ENCODE measurements at places on chromosomes 7 and 10.

DNA sequence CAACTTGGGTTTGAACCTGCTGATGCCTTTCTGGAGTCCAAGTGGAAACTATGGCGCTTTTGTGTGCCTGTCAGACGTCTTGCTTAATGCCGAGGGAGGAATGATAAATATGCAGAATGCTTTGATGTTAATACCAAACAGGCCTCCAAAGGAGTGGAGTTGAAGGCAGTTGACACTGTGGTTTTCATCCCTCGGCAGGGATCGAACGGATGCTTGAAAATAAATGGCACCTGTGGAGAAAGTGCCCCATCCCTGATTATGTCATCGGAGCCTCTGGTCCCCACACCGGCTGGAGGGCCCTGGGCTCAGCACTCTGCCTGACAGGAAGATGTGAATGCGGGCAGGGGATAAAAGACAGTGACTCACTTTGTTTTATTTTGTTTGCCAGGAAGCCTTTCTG, 148.7 kb upstream of the GPR26 start:
- no peak for DNase-seq

DNA sequence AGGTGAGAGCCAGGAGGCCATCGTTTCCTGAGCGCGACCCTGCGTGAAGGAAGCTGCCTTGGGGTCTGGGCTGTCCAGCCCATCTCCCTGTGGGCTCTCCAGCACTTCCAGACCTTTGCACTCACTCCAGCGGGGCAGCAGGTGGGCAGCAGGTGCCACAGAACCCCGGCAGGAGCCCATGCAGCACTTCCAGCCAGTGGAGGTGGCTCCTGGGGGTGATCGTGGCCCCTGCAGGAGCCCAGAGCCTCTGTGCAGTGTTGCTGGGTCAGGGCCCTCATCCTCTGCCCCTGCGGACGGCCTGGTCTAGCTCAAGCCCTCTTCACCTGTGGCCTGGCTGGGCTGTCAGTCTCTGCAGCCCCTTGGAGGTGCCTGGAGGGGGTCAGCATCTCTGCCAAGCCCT, 59.9 kb downstream of the PWWP2B start:
- no peak for DNase-seq

- DNase-seq, result no peak
Measured at GRCh38 chr7:70738151-70738885, 393.6 kb upstream of the GALNT17 start.

- DNase-seq, result no peak
Measured at GRCh38 chr7:30805931-30806330, 34.7 kb downstream of the MINDY4 start.

DNA sequence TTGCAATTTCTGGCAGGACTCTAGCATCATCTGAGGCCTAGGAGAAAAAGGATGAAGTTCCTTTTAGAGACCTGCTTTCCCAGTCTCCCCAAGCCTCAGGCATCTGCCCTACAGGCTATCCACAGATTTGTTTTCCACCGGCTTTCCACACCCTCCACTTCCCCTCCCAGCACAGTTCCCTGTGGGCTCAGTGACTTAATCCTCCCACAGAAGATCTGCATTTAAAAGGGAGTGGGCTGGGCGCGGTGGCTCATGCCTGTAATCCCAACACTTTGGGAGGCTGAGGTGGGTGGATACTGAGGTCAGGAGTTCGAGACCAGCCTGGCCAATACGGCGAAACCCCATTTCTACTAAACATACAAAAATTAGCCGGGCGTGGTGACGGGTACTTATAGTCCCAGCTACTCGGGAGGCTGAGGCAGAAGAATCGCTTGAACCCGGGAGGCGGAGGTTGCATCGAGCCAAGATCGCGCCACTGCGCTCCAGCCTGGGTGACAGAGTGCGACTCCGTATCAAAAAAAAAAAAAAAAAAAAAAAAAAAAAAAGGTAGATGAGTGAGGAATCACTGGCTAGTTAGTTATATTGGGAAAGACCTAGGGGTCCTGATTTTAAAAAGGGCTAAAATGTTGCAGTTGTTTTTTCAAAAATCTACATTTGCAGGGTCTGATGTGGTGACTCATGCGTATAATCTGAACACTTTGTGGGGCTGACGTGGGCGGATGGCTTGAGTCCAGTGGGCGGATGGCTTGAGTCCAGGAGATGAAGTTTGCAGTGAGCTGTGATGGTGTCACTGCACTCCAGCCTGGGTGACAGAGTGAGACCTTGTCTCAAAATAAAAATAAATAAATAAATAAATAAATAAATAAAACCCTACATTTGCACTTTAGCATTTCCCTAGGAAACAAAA, 119.5 kb downstream of the BAMBI start:
- no peak for DNase-seq

DNA sequence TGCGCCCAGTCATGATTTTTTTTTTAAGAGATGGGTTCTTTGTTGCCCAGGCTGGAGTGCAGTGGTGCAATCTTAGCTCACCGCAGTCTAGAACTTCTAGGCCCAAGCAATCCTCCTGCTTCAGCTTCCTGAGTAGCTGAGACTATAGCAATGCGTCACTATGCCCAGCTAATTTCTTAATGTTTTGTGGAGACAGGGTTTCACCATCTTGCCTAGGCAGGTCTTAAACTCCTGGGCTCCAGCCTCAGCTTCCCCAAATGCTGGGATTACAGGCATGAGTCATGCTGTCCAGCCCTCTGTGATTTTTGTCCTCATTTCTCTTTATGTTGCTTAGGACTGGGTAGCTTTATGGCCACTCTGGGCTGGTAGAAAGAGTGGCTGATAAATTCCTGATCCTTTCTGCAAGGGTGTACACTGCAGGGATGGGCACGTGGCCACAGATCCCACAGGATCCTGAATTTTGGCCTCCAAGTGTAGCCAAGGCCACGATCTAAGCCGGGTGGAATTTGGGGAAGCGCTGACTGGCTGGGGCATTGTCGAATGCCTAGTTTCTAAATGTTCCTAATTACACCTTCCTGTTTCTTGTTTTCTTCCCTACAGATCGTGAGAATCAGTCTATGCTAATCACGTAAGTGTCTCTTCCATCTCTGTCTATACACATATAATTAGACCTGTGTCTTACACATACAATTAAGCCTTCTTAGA, 24.1 kb upstream of the MYH16 start:
- DNase-seq, result no peak

GRCh38 chr7:111842491-111842890, 280.2 kb upstream of the IMMP2L start:
- no peak for DNase-seq

- DNase-seq, result no peak
Measured at GRCh38 chr10:119365773-119366599, 158.6 kb downstream of the GRK5 start.

DNA sequence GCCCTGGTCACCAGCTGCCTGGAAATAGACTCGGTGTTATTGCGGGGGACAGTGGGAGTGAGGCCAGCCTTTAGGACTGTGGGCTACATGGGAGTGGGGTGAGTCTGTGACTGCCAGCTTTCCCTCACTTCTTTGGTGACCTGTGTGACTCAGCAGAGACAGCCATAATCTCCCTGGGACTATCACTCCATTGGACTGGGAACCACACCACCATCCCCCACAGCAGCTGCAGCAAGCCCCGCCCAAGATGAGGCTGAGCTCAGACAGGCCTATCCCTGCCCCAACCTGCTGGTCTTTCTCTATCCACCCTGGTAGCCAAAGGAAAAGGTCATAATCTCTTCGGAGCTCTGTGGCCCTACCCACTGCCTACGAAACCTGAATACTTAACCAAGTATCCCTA, 263.2 kb downstream of the FZD1 start:
- DNase-seq, result no peak

DNA sequence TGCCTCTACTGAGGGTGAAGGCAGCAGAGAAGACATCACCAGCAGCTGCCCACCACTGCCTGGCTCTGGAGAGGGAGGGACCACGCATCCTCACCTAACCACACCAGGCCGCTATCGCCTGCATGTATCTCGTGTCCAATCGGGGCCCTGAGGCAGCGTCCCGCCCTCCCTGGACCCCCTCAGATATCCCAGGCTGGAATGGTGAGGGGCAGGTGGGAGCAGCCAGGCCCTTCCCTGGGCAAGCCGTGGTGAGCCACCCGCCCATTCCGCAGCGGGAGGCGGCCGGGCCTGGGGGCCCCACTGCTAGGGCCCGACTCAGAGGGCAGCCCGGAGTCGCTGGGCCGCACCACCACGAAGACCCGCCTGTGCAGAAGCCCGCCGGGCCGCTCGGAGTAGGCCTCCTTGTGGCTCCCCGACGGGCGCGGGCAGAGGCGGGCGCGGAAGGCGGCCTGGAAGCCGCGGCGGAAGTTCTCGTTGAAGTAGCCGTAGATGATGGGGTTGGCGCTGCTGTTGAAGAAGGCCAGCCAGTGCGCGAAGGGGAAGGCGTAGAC, 21.6 kb upstream of the PPA1 start:
- DNase-seq, result no peak

- DNase-seq, result no peak
Measured at GRCh38 chr10:88291289-88292184, 291.6 kb downstream of the RNLS start.

DNA sequence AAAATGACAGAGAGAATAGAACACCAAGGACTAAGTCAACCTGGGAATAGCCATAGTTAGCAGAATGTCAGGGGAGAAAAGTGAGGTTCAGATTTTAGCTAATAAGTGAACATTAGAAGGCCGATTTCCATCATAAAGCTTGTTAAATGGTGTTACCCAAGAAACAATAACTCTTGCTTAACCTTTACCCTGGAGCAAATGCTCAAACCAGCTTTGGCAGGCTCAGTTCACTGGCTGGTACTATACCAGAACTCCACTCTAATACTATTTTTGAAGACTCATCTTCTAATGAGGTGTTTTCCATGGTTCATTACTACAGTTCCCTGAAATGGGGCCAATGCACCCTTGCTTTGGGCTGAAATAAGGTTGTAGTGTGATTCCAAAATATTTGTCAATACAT, 61.3 kb downstream of the RNLS start:
- DNase-seq, result no peak

GRCh38 chr7:47241112-47242065, 340.5 kb downstream of the TNS3 start:
- DNase-seq, result no peak

DNA sequence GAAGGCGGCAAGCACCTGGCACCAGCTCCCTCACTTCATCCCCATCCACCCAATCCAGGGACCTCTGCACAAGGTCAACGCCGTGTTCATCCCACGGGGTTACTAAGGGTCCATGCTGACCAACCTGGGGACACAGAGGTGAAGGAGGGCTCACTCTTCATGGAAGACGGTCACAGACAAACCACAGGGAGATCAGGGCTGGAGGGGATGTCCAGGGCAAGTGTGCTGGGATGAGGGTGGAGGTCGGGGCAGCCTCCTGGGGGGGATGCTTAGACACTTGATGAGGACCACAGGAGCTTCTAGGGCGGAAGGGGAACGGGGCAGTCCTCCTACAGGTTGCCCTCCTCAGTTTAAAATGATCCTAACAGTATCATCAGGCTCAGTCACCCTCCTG, 46.7 kb downstream of the FAM53B start:
- no peak for DNase-seq
